HCT116 (cell line): ENCODE measurements at places on chromosomes 4 and X.

DNA sequence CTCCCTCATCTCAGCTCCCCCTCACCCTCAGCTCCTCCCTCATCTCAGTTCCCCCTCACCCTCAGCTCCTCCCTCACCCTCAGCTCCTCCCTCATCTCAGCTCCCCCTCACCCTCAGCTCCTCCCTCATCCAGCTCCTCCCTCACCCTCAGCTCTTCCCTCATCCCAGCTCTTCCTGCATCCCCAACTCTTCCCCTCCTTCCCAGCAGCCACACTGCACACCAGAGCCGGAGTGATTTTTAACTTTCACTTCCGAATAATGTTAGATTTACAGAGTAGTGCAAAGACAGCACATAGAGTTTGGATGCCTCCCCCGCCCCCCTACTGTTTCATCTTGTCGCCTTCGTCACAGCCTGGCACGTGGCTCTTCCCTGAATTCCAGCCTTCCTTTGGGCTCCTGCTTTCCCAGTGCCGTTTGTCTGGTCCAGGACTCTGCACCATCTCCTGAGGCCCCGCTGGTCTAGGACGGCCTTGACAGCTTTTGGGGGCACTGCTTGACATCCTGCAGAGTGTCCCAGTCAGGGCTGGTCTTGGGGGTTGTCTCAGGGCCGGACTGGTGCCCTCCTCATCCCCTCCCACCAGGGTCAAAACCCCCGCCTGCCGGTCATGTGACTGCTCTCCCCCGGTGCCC lies 110.2 kb downstream of the FAM53A start:
- H3K4me3 ChIP-seq, result no peak overlapping the region
- no peaks in the 10 kb centered on the region for H3K27me3 ChIP-seq
- no peaks in the 10 kb centered on the region for H3K36me3 ChIP-seq

- H3K27me3 ChIP-seq, result no peaks in the 10 kb centered on the region
- DNase-seq, result peak; percentile 55
- H3K36me3 ChIP-seq, result peaks cover 7% of the 10 kb centered on the region; the same call in 1 of the 2 replicates
- H3K27ac ChIP-seq, result no peak overlapping the region
- H3K4me3 ChIP-seq, result no peak overlapping the region
Measured at GRCh38 chr4:108018040-108018883, 28.6 kb downstream of the HADH start.

DNA sequence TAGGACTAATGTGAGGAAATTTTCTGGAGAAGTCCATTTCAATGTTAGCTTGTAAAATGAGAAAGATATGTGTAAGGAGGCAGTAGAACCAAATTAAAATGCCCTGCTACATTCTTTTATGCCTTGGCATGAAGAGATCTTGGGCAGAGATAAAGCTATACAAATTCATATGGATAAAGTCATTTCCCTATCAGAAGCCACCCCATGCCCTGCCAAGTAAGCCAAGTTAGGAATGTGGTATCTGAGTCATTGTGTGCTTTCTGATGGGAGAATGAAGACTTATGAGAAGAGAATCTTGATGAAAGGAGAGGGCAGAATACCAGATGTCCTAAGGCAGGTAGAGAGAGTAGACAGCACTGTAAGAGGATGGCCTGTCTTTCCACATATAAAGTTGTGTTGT lies 83.7 kb downstream of the TEX13A start:
- no peak for DNase-seq
- H3K27ac ChIP-seq, result no peak overlapping the region
- no peaks in the 10 kb centered on the region for H3K4me1 ChIP-seq
- H3K4me3 ChIP-seq, result no peak overlapping the region
- no peaks in the 10 kb centered on the region for H3K36me3 ChIP-seq

DNA sequence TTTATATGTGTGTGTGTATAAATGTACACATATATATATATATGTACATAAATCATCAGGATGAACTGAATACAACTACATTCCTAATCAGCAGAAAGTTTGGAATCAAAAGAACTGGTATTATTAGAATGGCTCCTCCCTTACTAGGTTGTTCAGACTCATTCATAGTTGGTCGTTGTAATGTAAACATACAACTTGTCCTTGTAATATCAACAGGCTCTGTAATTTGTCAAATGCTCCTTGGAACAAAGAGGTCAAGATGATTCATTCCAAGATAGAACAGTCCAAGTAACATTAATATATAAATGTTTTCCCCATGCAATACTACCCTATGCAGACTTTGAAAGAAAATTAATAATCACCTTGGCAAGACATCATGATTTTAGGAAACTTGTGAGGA lies 351.4 kb upstream of the SMIM31 start:
- H3K4me1 ChIP-seq, result no peaks in the 10 kb centered on the region
- DNase-seq, result no peak
- H3K4me3 ChIP-seq, result no peak overlapping the region
- H3K27ac ChIP-seq, result no peak overlapping the region

GRCh38 chr4:184434501-184435066 lies 39.8 kb downstream of the IRF2 start:
- no peak for DNase-seq
- no peaks in the 10 kb centered on the region for H3K4me1 ChIP-seq
- H3K27ac ChIP-seq, result no peak overlapping the region
- H3K36me3 ChIP-seq, result no peaks in the 10 kb centered on the region
- no peaks in the 10 kb centered on the region for H3K27me3 ChIP-seq
- H3K4me3 ChIP-seq, result no peak overlapping the region

DNA sequence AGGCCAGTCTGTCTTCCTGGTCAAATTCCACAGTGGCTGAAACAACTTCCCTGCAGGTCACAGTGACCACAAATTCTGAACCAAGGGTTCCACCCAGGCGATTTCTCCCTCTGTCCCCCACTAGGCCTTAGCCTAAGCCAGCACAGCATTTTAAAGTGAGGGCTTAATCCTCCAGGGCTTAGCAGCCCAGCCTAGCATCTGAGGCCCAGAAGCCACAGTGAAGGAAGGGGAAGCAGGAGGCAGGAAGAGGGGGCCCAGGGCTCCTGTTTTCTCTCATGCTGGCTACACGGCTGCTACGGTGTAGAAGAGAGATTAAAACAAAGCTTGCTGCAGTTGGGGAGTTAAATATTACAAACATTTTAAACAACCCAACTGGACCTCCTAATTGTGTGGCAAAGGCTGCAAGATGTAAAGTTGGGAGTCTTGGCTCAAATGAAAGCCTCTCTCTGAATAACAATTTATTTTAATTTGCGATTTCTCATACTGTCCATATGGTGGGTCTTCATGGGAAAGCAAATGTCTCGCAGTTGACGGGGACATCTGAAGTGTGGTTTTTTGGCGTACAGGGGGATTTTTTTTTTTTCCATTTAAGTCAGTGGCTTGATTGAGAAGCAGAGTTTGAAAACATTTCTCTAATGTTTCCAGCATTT lies 170.8 kb upstream of the RAI2 start:
- no peaks in the 10 kb centered on the region for H3K4me1 ChIP-seq
- no peak overlapping the region for H3K4me3 ChIP-seq
- H3K27ac ChIP-seq, result no peak overlapping the region
- H3K27me3 ChIP-seq, result 0 out of 2 replicates have a peak, but pooled peaks cover under 1% of the 10 kb centered on the region
- no peak for DNase-seq

GRCh38 chr4:2484993-2485392 lies 16.1 kb downstream of the RNF4 start:
- peaks cover 16% of the 10 kb centered on the region for H3K36me3 ChIP-seq
- no peak overlapping the region for H3K27ac ChIP-seq
- no peaks in the 10 kb centered on the region for H3K27me3 ChIP-seq

DNA sequence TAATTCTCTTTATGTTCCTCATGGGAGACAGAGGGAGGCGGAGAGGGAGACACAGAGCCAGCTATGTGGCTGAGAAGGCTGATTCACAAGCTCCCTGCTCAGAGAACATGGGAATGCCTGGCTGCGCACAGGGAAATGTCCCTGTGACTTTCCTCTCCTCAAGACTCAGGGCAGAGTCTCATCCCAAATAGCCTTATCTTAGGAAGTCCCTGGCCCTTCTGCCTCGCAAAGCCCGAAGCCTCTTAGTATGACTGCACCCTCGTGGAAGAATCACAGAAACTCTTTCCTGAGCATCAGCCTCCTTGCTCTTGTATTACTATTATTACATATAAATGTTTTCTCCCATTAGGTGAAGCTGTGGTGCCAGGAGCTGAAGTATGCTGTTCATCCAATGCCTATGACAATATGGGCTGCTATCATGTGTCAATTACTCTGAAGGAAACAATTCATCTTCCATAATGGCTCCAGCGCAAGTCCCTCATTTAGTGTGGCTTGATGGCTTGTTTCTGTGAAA lies 230.5 kb downstream of the MGST2 start:
- no peak overlapping the region for H3K4me3 ChIP-seq
- H3K27me3 ChIP-seq, result no peaks in the 10 kb centered on the region
- H3K36me3 ChIP-seq, result no peaks in the 10 kb centered on the region
- no peak for DNase-seq
- H3K4me1 ChIP-seq, result no peaks in the 10 kb centered on the region

DNA sequence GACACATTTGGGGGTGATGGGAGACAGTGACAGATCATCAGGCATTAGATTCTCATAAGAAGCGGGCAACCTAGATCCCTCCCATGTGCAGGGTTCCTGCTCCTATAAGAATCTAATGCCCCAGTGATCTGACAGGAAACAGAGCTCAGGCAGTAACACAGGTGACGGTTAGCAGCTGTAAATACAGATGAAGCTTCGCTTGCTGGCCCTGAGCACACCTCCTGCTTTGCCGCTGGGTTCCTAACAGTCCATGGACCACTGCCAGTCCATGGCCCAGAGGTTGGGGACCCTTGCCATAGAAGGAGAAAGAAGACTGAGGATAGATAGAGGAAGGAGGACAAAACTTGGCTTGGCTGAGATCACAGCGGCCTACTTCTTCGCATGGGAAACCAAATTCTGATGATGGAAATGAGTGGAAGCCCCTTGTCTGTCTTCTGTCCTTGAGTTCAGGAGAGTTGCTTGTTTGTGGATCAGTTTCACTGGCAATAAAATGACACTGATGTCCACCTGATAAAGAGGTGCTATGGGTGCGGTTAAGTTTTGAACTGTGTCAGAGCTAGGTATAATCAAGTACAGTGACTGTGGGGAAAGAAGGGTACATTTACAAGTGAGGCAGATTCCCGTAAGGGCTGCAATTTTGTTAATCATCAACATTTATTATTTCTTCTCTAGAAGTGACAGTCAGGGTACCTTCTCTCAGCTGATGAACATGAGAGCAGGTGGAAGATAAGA lies 1.7 kb upstream of the TIFA start:
- H3K4me3 ChIP-seq, result no peak overlapping the region
- H3K36me3 ChIP-seq, result peaks cover 8% of the 10 kb centered on the region; the same call in 1 of the 2 replicates
- no peak overlapping the region for H3K27ac ChIP-seq
- no peaks in the 10 kb centered on the region for H3K27me3 ChIP-seq
- H3K4me1 ChIP-seq, result peaks cover 19% of the 10 kb centered on the region
- no peak for DNase-seq

DNA sequence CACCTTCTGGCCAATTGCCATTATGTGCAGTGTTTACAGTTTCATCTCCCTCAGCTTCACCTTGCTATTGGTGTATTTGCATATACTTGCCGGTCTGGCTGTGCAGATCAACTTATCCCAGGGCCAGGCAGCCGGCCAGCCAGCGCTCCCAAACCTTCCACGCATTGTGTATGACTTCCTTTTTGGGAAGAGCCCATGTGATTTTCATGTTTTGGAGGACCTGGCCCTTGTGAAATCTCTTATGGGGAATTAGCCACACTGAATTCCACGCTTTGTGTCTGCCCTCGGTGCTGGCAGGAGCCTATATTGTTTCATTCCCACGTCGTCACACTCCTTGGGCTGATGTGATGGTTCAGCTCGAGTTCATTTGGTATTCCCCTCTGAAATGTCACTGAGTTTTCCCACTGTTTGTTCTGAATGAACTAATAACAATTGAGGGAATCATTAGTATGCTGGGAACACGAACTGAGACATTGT lies 6.0 kb upstream of the PDLIM3 start:
- H3K4me1 ChIP-seq, result no peaks in the 10 kb centered on the region
- H3K27me3 ChIP-seq, result no peaks in the 10 kb centered on the region
- H3K4me3 ChIP-seq, result no peak overlapping the region

- no peak overlapping the region for H3K4me3 ChIP-seq
- DNase-seq, result no peak
- no peaks in the 10 kb centered on the region for H3K27me3 ChIP-seq
Measured at GRCh38 chr4:141705747-141706377, 69.5 kb downstream of the IL15 start.

DNA sequence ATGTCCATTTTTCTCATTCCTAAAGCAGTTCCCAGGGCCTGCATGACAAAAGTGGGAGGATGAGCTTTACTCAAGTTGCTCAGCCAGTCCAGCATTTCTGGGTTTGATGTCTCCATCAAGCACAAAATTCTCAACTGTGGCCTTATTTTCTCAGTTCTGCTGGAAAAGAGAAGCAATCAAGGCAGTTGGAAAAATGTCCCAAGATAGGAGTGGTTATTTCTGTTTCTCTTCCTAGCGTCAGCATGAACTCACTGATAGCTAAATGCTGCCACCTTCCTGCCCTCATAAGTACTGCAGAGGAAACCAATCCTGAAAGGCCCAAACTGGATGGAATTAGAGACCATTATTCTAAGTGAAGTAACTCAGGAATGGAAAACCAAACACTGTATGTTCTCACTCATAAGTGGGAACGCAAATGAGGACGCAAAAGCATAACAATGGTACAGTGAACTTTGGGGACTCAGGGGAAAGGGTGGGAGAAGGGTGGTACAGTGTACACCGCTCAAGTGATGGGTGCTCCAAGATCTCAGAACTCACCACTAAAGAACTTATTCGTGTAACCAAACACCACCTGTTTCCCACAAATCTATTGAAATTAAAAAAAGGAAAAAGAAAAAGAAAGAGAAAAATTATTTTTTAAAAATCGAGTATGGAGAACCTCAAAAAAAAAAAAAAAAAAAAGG lies 29.6 kb downstream of the ADH7 start:
- peaks cover 9% of the 10 kb centered on the region; the same call in 1 of the 2 replicates for H3K4me1 ChIP-seq
- no peaks in the 10 kb centered on the region for H3K27me3 ChIP-seq
- H3K27ac ChIP-seq, result no peak overlapping the region
- H3K4me3 ChIP-seq, result no peak overlapping the region

GRCh38 chrX:44747969-44748368 lies 95.9 kb upstream of the DUSP21 start:
- no peaks in the 10 kb centered on the region for H3K4me1 ChIP-seq
- no peak overlapping the region for H3K27ac ChIP-seq
- no peaks in the 10 kb centered on the region for H3K36me3 ChIP-seq
- no peak for DNase-seq
- H3K4me3 ChIP-seq, result no peak overlapping the region

- H3K27me3 ChIP-seq, result no peaks in the 10 kb centered on the region
- H3K4me1 ChIP-seq, result no peaks in the 10 kb centered on the region
- H3K4me3 ChIP-seq, result no peak overlapping the region
- DNase-seq, result no peak
Measured at GRCh38 chr4:133186210-133186609, 37.1 kb downstream of the PCDH10 start.

DNA sequence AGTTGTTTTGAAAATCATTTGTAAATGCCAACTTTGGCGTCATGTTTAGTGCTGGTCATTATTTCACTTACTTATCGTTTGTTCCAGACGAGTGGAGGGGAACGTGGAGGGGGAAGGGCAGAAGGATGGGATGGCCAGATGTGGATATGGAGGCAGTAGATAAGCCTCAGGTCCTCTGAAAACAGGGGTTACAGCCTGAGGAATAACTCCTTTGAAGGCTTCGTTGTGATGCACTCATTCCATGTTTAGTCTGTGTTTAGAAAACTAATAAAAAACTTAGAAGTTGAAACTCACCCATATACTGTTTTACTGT lies 1.1 kb downstream of the MOB1B start:
- H3K27me3 ChIP-seq, result no peaks in the 10 kb centered on the region
- no peak for DNase-seq
- no peak overlapping the region for H3K27ac ChIP-seq
- peaks cover 16% of the 10 kb centered on the region for H3K4me1 ChIP-seq
- peak overlapping the region; percentile 78 for H3K4me3 ChIP-seq
- no peaks in the 10 kb centered on the region for H3K36me3 ChIP-seq

- H3K27me3 ChIP-seq, result peaks cover 19% of the 10 kb centered on the region; the same call in 1 of the 2 replicates
- no peaks in the 10 kb centered on the region for H3K4me1 ChIP-seq
- H3K27ac ChIP-seq, result no peak overlapping the region
- peak; percentile 31 for DNase-seq
Measured at GRCh38 chr4:9765091-9765490, 16.3 kb upstream of the DRD5 start.
